ENCODE measurements at places on chromosomes 2 and 18. TPM values are rescaled to one million over a fixed set of nuclear protein-coding genes. Genes with fewer than 3 reads are reported as not detected.

Gene RAB17
- 4.9 TPM for total RNA-seq

Gene STARD6
- total RNA-seq = not detected

Gene UPP2
- not detected for total RNA-seq

Gene DCDC2C
- total RNA-seq = not detected

GRCh38 chr2:127121353-127121752, 14.4 kb upstream of the BIN1 start:
- DNase-seq = no peak

- DNase-seq = no peak
These were observed 55.5 kb upstream of the SPOPL start for GRCh38 chr2:138446043-138446442.

DNA sequence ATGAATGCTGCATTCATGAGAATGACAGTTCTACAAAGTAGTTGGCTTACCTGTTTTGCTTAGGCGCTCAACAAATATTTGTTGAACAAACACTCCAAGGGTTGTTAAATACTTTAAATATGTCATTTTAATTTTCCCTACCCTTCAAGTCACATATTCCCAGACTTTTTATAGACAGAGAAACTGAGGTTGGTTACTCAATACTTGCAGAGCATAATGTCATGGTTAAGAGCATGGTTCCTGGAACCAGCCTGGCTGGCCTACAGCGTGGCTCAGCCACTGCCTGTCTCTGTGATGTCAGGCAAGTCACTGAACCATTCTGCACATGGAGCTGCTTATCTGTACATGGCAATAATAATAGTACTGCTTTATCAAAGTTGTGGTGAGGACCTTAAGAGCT, 120.0 kb upstream of the STK17B start:
- no peak for DNase-seq

DNA sequence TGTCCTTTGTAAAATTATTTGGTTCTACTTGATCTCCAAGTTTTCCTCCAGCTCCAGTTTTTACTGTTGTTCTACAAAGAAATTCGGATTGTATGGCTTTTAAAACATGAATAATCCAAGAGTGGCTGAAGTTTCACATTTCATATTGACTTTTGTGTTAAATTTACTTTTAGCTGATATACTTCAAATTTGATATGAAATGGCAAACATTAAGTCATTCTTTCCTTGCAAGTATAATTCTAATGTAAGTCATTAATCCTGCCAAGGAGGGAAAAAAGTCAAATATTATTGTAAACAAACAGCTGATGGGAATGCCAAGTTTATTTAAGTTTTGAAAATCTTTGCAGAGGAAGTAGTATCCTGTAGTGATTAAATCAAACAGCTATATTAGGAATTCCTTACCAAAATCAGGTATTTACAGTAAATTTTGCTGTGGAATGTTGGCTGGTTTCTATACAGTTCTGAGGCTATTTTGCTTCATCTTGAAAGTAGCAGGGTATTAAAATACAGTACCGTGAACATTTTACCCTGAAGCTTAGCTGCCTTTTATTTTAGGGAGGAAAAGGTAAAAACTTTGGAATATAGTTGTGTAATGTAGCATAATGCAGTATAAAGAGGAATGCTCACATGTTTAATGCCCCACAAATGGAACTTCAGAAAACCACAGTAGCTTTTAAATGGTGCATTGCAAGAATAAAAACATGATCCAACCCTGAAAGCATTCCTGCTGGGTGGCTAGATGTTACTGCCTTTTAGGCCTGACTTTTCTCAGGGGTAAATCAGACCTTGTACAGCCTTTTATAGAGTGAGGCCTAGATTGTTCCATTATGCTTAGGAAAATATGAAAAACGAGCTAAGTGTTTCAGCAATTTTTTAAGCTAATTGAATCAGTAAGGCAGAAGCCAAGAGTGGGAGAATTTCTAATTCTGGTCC, 62.7 kb upstream of the NT5C1B start:
- no peak for DNase-seq

Data from ovary (tissue), 10 donors.